ENCODE measurements at places on chromosomes 13 and 19.

GRCh38 chr13:76813891-76814290 is 72.3 kb downstream of the KCTD12 start:
- no peak for DNase-seq

DNA sequence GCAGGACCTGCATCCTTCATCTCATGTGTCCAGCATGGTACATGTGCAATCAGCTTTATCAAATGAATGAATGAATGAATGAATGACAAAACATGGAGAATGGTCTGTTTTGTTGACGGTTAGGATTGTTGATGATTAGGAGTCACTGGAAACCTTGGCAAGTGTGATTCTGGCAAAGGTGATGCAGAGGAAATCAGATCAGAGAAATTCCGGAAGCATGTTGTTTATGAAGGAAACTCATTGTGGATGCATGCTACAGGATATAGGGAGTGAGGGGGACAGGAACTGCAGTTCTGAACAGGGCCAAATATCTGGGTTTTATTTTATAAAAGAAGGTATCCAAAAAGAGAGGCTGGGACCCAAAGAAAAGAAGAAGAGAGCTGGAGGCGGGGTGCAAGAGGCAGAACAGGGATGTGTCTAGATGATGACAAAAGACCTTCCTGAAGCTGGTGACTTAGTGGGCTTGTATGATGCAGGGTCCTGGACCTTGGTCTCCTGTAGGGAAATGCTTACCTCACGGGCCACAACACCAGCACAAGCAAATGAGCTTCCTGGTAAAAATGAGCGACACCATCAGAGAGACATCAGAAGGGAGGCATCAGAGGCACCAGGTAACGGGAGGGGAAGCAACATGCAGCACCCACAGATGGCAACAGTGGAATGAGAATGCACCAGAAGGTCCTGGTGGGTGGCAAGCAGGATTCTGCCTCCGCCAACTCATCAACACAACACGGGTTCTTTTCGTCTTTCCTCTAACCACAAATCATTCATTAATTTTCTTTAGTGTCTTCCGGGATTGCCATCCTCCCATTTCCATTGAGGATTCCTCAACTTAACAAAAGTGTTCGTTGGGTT is 159.6 kb downstream of the FOXO1 start:
- no peak for DNase-seq

DNA sequence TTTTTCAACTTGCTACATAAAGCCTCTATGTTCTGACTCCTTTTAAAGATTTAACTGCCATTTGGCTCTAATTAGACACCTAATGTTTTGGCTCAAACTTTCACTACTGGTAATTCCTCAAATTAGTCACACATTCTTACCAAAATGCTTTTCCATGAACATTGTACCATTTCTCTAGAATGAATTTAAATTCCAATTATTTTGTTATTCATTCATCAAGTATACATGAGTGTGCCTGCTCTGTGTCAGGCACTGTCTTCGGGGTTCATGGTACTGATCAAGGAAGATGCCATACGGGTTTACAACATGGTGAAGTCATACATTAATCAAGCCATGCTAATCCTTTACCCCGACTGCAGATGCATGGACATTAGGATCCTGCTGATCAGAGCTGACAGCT is 69.1 kb upstream of the POSTN start:
- DNase-seq = no peak

DNA sequence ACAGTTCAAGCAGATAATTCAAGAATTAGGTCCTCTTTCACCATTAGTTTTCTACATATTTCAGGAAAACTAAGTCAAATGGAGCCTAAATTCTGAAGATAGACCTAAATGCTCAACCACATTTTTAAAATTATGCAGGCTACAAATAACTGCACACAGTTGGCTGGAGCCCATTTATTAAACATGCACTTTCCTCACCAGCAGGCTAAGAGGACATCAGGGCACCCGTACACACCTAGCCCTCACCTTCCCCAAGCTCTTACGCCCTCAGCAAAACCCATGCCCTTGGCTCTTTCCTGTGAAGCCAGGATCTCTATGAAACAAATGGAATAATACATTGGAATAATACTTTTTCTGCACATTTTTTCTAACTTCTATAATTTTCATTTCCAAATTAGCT is 18.2 kb downstream of the IRS2 start:
- DNase-seq = no peak

DNA sequence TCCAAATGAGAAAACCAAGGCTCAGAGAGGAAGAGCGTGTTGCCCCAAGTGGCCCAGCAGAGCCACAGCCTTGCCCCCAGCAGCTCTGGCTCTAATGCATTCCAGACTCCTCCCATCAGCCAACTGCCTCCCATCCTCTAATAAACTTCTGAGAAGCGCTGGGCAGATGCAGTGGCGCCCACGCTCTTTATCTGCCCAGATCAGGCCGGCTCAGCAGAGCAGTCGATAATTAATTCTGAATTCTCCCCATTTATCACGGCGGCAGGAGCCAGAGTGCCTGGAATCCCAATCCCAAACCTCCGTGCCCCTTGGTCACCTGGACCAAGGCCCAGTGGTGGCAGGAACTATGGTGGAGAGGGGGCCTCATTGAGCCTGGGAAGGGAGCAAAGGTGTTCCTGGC is 13.9 kb downstream of the TINCR start:
- no peak for DNase-seq

DNA sequence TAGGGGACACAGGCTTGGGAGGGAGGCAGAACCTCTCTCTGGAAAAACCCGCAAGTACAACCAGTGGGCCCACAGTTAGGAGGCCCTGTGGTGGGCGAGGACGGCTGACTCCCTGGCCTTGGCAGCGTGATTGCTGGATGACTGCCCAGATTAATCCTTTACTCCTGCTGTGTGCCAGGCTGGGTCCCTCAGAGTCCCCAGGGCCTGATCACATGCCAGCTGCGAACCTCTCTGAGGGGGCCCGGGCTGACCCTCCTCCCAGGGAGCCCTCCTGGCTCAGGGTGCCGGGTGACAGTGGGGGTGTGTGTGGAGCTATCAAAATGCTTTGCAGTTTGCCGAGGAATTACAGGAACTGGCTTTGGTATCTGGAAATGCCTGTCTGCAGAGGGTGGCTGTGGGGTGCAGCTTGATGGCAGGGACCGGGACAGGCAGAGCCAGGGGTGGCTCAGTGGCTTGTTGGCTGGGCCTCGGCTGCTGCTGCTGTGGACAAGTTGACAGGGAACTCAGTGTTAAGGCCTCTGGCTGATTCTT is 48.9 kb downstream of the DNM2 start:
- DNase-seq = no peak

- DNase-seq = no peak
Observed at GRCh38 chr19:46447006-46447405, 18.3 kb upstream of the PNMA8C start.

DNA sequence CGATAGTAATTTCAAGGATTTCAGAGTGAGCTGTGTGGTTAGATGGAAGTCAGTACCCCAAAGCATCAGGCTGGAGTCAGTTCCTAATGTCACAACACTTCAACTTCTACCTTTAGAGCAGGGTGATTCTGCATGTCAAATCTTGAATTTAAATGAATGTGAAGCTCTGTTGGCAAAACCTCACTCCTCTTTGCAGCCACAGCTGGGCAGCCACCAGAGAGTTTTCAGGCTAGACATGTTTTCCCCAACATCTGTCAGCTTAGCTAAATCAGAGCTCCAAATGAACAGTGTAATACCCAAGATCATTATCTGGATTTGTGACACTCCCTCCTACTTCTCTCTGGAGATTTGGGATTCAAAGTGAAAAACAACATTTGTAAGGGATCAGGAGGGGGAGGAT is 33.7 kb upstream of the OLFM4 start:
- DNase-seq = no peak

DNA sequence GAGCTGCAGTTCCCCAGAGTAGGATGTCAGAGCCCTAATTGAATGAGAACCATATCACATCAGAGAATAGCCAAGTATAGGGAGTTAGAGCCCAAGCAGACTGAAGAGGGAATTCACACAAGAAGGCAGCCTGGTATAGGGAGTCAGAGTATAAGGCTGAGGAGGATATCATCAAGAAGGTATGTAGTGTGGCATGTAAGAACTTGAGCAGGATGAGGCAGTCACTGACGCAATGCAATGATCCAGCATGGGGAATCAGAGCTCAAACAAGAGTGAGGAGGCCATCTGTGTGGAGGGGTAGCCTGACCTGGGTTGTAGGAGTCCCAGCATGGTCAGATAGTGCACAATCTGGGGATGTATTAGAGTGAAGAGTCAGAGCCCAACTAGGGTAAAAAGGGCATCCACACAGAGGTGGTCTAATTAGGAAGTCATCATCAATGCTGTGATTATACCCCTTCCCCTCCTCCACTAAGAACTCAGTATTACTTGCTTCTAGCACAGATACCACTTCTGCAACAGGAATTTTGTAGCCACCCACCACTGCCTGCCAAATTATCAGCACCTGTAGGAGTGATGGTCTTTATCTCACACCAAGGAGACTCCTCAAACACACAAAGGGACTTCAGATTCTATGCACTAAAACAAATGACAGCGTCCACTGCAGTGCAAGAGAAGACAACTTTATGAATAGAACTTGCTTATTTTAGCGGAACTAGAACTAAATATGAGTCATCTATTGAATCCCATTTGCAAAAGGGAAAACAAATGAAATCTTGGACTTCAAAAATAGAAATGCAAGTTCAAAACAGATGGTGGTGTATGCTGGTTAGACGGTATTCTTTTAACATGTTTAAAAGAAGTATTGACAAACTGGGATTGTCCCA is 107.2 kb downstream of the FNDC3A start:
- peak; percentile 80 for DNase-seq

DNA sequence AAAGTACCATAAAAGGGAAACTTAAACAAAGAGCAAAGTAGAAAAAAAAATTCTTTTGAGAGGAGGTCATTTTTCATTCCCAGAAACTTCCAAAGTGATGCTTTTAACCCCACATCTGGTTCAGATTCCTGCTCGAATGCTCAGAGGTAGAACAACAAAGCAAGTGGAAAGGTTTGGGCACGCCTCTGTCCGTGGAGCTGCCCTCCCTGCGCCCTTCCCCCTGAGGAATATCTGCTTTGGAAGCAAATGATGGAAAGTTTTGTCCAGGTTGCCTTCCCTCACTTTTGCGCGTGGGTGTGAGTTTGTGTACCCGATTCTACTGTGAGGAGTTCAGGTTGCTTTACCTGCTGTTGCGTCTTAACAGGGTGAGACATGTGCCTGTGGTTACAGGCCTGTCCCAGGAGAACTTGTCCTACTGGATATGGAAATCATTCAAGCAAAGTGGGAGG is 110.2 kb downstream of the KLF5 start:
- DNase-seq = peak; percentile 98

DNA sequence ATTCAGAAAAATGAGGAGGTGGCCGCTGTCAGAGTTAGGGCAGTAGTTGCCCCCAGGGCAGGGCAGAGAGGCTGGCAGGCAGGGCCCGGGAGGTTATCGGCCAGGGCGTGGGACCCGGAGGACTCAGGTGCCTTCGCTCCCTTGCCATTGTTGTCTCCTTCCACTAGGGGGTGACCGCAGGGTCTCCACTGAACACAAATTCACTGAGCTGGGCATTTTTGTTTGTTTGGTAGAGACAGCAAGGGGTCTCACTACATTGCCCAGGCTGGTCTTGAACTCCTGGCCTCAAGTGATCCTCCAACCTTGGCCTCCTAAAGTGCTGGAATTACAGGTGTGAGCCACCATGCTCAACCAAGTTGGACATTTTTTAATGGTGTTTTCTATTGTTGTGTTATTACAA is 25.1 kb downstream of the CARS2 start:
- no peak for DNase-seq

DNA sequence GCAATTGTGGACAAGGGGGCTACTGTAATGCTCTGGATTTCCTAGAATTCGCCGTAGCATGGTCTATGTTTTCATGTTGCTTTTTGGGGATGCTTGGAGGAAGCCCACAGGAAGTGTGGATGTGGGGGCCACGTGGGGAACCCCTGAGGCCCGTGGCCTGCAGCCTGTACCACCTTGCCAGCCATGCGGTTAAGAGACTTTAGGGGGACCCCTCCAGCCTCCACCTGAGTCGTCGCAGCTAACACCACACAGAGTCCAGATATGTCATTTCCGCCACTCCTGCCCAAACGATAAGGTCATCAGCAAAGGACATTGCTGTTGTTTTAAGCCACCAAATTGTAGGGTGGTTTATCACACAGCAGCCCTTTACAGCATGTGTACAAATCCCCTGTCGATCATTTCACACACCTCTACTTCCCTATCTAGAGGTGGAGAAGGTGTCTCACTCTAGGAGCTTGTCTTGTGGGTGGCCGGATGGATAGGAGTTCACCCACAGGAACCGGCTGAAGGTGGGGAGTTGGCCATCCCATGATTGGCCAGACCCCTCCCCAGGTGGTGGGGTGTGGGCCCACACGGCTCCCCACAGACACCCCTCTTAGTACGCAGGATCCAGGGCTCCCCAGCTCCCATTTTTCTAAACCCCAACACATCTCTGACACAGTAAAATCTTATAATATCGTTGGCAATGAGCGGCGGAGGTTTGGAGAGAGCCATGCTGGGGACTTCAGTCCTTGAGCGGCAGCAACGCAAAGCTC is 226.7 kb downstream of the TEX29 start:
- no peak for DNase-seq

DNA sequence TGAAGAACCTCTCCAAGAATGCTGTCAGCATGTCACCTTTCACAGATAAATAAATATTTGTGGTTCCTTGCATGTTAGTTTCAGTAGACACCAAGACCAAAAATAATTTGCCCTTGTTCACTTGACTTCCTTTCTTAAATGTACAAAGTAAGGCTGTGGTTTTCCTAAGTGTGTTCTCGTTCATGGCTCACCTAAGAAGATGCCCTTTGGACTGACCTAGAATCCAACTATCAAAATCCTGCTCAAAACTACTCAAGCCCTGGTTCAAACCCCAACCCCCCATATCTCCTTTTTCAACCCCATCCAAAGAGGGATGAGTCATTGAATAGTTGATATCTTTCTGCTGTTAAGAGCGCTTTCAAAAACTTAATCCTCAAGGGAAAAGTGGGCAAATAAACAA is 247.8 kb upstream of the ZNF507 start:
- DNase-seq = no peak

- DNase-seq = no peak
Observed at GRCh38 chr19:3575949-3576673, 3.4 kb downstream of the HMG20B start.

DNA sequence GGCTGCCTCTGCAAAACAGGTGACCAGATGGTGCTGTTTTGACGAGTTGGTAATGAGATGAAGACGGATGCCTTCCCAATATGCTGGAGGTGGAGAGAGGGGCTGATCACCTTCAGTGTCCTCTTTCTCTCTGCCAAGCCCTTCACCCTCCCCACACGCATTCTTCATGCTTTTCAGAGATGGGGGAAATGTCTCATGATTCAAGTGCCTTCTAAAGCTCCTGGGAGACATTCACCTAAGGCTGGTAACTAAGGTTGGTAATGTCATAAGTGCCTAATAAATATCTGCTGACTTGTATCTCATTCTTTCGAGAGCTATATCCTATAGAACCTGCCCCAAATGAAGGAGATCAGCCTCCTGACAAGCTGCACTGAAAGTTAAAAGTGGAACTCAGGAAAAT is 86.2 kb upstream of the MBNL2 start:
- no peak for DNase-seq

DNA sequence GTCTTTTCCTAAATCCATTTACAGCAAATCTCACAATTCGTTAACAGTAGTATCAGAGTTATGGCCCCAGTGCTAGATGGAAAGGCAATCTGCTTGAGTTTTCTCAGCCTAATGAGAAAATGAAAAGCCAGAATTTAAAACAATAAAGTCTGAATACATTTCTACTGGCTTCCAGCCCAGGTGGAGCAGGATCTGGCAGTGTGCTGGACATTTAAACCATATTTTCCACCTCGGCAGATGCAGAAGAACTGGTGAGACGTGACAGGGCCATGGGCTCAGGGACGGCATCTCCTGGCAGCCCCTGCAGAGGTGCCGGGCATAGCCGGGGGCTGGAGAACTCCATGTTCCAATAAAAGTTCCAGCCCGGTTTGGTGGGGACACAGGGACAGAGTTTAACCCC is 7.1 kb downstream of the SMIM7 start:
- DNase-seq = no peak

Measured in epithelial cell of prostate (primary cell).